ENCODE measurements at places on chromosomes 2 and 18. TPM values are rescaled to one million over a fixed set of nuclear protein-coding genes. Genes with fewer than 3 reads are reported as not detected.

DNA sequence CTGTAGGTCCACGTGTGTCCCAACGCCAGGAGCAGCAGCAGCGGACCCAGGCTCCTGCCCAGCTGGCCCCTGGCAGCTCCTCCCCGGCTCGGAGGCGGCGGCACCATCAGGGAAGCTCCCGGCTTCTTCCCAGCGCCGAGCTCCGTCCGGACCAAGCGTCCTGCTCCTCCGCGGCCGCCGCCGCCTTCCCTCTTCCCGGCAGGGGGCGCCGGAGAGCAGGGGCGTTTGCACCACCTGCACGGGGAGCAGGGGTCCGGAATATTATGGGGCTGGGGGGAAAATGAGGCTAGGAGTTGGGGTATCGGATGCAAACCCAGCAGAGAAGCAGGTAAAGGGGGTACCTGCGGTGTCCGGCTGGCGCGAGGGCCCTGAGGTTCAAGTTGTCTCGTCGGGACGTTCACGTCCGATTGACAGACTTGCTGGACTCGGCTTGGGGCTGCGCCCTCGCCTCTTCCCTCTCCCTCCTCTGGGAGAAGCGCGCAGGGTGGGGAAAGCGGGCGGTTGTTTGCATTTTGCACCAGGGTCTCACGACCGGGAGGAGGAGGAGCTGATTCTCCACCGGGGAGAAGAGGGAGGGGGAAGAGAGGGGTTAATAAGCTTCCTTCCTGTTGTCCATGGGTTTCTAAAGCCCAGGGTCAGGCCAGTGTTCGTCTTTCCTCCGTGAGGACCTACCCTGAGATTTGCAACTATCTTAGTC, at the start of gene CCBE1:
Gene CCBE1, minus strand, starts transcription at position 188 of the 697 bp plus-strand sequence.
- DNase-seq, result no peak

- no peak for DNase-seq
Observed at GRCh38 chr2:96669539-96670215, 27.1 kb downstream of the FER1L5 start.

DNA sequence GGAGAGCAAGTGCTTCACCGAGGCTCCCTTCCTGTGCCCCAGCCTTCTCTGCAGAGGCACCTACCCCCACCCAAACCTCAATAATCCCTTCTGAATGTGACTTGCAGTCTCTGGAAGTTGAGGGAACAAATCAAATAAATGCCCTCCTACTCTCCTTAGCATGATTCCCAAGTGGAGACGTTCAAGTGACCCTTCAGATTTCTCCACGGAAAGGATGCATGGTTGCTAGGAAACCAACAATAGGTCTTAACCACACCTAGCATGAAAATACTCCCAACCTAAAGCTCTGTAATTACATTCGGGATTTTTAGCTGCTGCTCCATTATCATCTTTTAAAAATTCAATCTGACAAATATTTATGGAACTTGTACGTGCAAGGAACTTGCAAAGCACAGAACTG, 50.2 kb upstream of the CABLES1 start:
- no peak for DNase-seq

DNA sequence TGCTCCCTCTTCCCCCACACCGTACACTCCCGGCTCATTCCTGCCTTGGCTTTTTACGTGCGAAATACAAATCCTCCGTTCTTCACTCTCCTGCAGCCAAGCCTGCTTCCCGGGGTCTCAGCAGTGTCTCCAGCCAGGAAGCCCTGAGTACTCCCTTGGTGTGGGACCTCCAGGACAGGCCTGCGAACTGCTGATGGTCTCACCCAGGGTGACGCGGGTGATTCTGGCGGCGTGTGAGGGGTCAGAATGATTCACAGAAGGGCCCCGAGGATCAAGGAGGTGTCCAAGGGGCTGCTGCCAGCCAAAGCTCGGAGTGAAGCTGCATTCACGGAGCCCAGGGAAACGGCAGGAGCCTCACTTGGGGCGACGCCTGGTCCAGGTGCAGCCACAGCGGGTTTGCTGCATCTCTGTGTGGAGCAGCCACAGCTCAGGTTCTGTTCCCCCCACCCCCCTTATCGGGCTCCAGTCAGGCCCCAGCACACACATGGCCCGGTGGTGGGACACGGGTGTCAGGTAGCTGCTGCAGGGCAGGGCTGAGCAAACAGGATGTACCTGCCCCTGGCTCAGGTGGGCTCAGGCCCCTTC, 337.7 kb upstream of the MYT1L start:
- DNase-seq, result no peak

DNA sequence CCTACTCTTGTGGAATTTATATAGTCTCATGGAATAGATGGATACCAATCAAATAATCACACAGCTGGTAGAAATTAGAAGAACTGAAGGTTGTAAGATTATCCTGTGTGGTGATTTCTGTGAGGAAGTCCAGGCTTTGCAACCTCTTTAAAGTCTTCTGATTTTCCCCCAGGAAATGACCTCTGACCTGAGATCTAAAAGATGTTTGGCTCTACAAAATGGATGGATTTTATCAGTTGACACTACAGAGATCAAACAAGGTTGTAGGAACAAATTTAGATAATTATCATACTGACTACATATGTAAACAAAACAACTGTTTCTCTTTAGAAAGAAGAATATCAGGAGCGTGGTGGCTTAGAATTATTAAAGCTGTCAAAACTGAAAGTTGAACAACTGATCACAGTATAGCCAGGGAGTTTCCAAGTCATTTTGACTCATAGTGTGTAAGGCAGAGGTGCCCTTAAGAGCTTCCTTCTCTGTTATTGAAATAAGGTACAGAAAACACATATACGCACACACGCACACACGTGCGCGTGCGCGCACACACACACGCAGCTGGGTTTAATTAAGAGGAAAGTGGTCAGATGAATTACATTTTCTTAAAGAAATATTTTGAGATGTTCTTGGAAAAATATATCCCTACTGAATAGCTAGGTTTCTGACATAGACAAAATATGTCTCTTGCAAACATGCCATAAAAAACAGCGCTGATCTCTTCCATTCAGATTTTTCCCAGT, 35.5 kb upstream of the PELI1 start:
- no peak for DNase-seq

DNA sequence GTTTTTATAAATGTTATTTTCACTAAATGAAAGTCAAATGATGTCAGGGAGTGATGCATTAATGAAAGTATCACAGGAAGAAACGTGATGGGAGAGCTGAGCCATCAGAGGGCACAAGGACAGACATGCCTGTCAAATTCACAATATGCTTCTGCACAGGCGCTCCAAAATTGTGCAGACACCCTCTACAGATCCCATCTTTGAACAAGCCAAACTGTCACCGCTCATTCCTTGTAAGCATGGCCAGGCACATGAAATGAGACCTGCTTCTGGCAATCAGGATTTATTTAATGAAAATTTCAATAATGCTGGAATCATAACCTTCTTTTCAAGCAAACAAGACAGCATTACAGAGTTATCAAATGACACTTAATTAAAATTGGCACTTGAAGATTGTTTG, 20.4 kb upstream of the FSHR start:
- no peak for DNase-seq

DNA sequence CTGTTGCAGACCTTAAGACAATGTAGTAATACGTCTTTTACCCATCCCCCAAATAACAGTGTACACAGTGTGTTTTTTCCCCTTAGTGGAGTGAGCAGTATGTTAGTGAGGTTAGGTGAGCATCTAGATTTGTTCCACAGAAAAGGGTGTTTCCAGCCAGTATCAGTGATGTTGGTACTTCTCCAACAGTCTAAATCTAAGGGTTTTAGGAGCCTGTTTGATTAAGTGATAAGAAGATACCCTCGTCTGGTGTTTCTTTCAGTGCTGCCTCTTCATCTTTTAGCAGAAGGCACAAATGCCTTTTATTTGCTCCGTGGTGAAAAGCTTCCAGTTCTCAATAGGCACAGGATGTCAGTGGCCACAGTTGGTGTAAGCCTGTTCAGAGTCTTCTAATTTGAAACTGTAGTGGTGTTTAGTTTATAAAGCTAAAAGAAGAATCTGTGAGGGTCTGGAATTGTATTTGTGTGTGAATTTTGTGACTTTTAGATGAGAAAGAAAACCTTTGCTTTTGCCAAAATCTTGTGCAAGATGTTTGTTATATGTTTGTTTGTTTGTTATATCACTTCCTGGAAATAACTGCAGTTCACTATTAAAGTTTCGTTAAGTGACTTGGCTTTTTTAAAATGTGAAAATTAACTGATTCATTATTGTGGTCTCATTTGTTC, 71.2 kb downstream of the MAP4K4 start:
- no peak for DNase-seq

DNA sequence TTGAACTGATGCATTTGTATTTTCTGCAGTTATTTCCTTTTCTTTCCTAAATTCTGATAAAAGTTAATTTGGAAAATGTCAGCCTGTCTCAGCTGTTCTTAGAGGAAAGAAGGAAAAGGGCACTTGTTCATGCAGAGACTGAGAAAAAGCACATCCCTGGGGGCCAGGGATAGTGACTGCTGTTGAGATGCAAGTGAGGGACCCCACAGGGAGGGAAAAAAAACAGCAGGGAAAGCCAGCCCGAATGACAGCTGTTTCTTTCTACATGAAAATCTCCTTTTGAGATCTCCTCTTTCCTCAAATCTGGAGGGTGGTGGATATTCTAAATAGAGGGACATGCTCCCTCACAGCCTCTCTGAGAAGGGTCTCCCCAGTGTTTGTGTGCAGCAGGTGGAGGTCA, 14.0 kb upstream of the MTA3 start:
- DNase-seq, result no peak

DNA sequence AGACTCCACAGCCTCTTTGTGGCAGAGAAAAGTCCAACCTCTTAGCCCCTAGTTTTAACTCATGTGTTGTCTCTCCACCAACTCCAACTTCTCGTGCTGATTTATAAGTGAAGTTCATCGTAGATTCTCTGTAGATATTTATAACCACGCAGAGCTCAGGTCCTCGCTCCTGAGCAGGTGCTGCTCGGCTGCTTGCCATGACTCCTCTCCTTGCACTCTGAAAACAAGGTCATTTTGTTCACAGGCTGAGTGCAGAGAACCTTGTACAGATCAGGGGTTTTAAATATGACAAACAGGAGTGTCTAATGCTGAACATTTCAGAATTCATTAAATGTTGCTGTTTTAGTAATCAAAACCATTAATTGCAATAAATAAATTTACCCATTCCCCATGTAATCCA, 330.8 kb upstream of the GYPC start:
- DNase-seq, result no peak

DNA sequence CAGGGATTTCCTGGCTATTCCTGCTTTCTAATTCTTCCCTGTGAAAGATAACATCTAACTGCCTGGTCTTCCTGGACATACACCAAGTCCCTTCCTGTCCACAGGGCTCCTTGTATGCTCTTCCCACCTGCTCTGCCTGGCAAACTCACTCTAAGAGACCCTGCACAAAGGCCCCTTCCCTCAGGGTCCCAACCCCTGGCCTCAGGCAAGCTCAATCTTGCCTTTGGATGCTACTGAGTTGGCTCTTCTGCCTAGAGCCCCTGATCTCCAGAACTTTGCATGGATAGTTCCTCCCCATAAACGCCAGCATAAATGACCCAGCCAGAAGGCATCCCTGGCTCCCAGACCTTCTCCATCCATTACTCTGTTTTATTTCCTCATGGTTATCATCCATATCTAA, 98.3 kb upstream of the OTOS start:
- DNase-seq, result no peak

- DNase-seq, result no peak
Observed at GRCh38 chr2:40173276-40173675, 278.6 kb downstream of the SLC8A1 start.

DNA sequence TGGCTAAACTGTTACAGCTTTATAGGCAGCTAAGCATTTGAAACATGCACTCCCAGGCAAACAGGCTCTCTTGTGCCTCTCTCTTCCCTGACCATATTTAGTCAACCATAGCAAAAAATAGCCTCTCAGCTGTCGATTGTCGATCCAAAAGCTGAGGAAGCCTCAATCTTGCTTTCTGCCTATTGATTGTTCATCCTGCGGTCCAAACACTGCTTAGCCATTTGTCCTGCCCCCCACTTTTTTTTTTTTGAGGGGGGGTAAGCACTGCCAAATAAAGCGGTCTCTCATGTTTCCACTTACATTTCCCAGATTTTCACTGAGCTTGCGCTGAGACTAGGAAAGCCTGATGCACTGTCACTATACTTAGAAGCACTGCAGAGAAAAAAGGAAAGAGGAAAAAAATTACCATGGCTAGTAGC, 90.8 kb downstream of the MIB1 start:
- peak; percentile 10 for DNase-seq

Gene CFAP221
- total RNA-seq, result 7.3 TPM

Gene TTR
- total RNA-seq, result 0.82 TPM

Gene PLB1
- 1.2 TPM for total RNA-seq

Gene FNDC4
- total RNA-seq, result 45.7 TPM

Gene TUBB8B
- not detected for total RNA-seq
